ENCODE measurements at places on chromosomes 2 and 18. TPM values are rescaled to one million over a fixed set of nuclear protein-coding genes. Genes with fewer than 3 reads are reported as not detected.

The REG1B gene
- polyA plus RNA-seq, result not detected

The SULT1C2 gene
- not detected for polyA plus RNA-seq

The ITGB6 gene
- not detected for polyA plus RNA-seq

DNA sequence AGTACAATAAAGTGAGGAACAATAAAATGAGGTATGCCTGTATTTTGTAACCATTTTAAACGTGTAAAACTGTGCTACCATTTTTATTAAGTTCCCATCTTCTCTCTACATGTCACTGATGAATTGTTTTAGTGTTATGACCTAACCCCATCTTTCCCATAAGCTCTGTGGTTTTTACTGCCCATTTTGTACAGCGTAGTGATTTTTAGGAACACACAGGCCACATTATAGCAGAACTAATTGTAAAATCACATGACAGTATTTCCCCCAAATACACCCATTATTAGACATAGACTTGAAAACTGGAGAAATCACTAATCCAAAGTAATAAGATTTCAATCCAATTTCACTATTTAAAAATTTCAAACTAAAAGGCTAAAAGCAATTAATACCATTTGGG, 130.7 kb downstream of the TMEM247 start:
- DNase-seq, result no peak

DNA sequence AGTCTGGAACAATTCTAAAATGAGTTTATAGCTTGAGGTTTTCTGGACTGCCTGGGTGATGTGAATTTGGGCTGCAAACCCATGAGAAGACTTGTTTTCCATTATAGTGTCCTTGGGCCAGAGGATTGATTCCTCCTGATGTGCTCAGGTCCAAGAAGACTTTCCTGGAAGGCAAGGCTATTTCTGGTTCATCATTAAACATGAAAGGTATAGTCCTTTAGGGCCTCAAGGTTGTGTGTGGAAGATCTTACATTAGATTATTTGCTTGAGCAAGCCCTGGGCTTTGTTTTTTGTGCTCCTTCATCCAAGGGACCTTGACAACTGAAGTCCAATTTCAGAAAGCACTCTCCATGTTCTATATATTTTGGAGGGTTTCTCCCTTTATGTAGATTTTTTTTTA, 26.8 kb upstream of the NEDD4L start:
- no peak for DNase-seq

DNA sequence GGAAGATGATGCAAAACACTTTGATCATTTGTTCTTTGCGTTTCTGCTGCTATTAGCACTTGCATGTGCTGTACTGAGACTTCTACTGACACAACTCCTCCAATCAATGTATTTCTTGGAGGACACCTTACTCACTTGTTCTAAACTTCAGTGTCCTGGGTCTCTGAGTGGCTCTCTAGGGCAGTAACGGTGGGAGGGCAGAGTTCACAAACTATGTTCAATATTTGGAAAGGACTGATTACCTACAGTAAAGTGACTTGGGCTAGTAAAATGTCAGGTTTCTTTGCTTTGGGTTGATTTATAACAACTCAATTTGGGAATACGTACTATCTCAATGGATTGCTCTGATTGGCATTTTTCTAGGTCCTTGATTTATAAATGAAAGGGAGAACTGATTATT, 49.3 kb upstream of the PAX8 start:
- DNase-seq, result no peak

- no peak for DNase-seq
Observed at GRCh38 chr2:173240083-173240482, 114.6 kb upstream of the CDCA7 start.

- no peak for DNase-seq
Observed at GRCh38 chr2:59029058-59029457, 787.9 kb upstream of the FANCL start.

GRCh38 chr2:181682795-181683517, 2.6 kb upstream of the NEUROD1 start:
- no peak for DNase-seq

DNA sequence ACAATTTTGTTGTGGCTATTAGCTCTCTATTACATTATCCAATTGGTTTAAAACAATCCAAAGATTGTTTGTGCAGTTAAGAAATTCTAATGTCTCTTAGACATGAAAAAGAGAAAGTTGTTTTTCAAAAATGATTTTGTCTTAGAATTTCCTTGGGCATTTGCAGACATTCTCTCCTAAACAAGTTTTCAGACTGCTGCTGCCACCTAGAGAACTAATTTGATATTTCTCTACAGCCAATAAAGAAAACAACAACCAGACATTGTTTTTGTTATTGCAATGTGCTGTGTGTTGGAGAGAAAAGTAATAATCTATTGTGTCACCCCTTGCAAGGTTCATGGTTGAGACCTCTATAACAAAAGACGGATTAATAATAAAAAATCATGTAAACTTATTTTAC, 119.0 kb upstream of the SYT4 start:
- no peak for DNase-seq

GRCh38 chr18:74562775-74563174, 28.5 kb downstream of the CNDP1 start:
- no peak for DNase-seq

DNA sequence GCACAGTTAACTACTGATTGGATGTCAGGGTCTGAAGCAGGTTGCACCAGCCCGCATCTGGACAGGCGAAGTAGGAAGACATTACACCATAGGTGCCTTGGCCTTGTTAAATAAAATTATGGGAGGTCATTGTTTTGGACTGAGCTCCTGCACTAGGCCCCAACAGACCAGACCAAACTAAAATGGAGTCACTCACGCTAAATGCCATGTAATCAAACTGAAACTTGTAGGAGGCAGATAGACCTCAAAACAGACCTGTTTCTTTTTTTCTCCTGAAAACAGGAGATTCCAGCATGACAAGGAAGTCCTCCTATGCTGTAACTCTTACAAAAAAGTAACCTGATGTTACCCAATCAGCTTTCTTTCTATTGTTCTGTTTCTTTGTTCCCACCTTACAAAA, 15.5 kb upstream of the NFU1 start:
- DNase-seq, result no peak
